M059J (cell line): ENCODE measurements at places on chromosomes 5 and 9. TPM values are rescaled to one million over a fixed set of nuclear protein-coding genes. Genes with fewer than 3 reads are reported as not detected.

DNA sequence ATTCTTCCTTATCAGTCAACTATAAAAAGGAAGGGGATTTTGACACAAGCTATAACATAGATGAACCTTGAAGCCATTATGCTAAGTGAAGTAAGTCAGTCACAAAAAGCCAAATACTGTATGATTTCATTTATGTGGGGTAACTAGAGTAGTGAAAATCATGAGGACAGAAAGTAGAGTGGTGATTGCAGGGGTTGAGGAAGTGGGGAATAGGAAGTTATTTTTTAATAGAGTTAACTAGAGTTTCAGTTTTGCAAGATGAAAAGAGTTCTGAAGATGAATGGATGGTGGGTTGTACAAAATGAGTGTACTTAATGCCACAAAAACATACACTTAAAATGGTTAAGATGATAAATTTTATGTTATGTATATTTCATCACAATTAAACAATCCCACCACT, 65.4 kb upstream of the FAM174A start:
- DNase-seq: no peak

DNA sequence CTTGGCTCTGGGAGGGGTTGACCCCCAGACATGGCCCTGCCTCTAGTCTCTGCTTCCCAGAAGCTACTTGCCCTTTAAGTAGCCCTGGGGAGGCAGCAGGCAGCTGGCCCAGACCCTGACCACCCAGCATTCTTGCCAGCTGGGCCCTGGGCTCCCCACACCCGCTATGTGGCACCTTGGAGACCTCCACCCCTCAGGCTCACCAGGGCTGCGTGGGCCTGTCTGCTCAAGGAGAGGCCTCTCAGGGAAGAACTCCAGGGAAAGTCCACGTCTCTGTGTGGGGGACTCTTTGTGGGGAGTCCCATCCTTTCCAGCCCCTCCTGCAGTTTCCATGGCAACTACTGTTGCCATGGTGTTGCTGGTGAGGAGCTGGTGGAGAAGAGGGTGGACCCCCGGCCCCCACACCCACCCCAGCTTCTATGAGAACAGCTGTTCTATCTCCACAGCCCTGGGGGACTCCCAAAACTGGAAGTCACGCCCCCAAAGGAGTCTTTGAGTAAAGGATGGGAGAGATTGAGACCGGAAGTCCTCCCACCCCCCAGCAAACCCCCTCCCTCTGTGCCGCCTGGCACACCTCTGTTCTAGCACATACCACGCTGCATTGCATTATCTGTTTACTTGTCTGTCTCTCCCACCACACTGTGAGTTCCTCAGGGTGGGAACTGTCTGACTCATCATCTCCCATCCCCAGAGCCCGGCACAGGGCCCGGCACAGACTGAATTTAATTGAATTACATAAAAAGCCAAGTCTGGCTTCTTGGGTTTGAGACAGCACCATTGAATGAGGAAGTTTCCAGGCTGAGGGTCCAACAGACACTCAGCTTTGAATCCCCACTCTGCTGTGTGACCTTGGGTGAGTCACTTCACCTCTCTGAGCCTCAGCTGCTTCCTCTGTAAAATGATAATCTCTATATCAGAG, 12.6 kb downstream of the DNM1 start:
- DNase-seq: peak; percentile 41

- DNase-seq: peak; percentile 13
Observed at GRCh38 chr9:97425973-97426336, 14.1 kb downstream of the TDRD7 start.

GRCh38 chr9:99019510-99020331, 76.0 kb downstream of the COL15A1 start:
- DNase-seq: peak; percentile 98

DNA sequence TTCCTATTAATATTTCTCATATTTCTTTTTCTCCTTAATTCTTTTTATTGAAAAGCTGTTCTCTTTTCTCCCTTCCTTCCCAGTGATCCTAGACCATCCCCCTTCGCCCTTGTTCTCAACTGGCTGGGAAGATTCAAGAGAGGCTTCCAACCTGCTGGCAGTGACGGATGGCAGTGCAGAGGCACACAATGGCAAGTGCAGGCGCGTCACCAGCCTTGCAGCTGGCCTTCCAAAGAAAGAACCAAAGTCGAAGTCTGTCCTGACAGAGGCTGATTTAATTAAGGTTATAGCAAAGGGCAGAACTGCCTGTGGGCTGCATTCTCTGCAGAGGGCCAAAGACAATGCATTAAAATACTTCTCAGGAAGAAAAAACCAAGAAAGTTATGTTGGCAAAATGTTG, 7.4 kb downstream of the CEMIP2 start:
- no peak for DNase-seq

DNA sequence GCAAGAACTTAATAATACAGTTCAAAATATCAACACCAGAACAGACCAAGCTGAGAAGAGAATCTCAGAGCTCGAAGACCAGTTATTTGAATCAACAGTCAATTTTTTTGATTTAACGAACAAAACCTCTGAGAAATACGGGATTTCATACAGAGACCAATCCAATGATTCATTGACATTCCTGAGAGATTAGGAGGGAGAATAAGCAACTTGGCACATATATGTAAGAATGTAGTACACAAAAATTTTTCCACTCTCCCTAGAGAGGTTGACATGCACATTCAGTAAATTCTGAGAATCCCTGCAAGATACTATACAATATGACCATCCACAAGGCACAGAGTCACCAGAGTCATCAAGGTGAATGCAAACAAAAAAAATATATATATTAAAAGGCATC, 1577.3 kb upstream of the C9orf72 start:
- peak; percentile 41 for DNase-seq

- DNase-seq: peak; percentile 5
Observed at GRCh38 chr5:67166460-67167285, 29.9 kb downstream of the CD180 start.

GRCh38 chr5:172082180-172082579, 75.7 kb upstream of the FBXW11 start:
- no peak for DNase-seq

DNA sequence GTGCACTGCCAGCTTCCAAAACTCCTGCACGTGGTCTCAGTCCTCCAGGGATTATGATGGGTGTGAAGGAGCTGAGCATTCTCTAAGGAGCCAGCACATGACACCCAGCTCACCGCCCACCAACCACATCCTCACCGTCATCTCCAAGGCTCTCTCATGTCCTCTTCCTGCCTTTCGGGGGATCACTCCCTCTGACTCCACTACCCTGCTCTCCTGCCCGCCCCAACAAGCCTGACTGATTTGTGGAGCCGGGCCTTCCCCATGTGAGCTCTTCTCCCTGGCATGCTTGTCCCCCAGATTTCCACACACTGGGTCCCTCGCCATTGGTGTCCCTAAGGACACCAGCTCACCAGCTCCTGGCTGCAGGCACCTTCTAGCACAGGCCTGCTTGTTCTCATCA, 1.9 kb downstream of the ABO start:
- DNase-seq: no peak

- DNase-seq: peak; percentile 55
Observed at GRCh38 chr5:137209232-137209809, 289.8 kb downstream of the SPOCK1 start.

SPINK6 gene
- total RNA-seq: not detected in 2 replicates

FBP2 gene
- total RNA-seq: not detected in 2 replicates

SEMA5A gene
- total RNA-seq: 10.5 and 18.6 TPM in 2 replicates

CARD9 gene
- 0.05 and 0.12 TPM in 2 replicates for total RNA-seq

CDC25C gene
- 20.5 and 28.4 TPM in 2 replicates for total RNA-seq

SLC36A2 gene
- total RNA-seq: not detected in 2 replicates
